Neural cell (in vitro differentiated cells): ENCODE measurements at places on chromosomes 5 and 9. TPM values are rescaled to one million over a fixed set of nuclear protein-coding genes. Genes with fewer than 3 reads are reported as not detected.

ACER2 gene
- polyA plus RNA-seq, result 3.0 and 7.1 TPM in 2 replicates

SMIM3 gene
- 3.7 and 5.2 TPM in 2 replicates for polyA plus RNA-seq

LCN1 gene
- polyA plus RNA-seq, result not detected in 2 replicates

DHX29 gene
- polyA plus RNA-seq, result 36.4 and 48.1 TPM in 2 replicates

C5orf34 gene
- 10.4 and 12.7 TPM in 2 replicates for polyA plus RNA-seq

SCGB3A2 gene
- not detected in 2 replicates for polyA plus RNA-seq

PCDHA8 gene
- polyA plus RNA-seq, result 0.66 and 1.4 TPM in 2 replicates

HK3 gene
- 0.62 and 7.8 TPM in 2 replicates for polyA plus RNA-seq

TRIM36 gene
- 105 and 122 TPM in 2 replicates for polyA plus RNA-seq

DNAJC25 gene
- polyA plus RNA-seq, result 16.8 and 20.0 TPM in 2 replicates

ZDHHC11B gene
- 9.9 and 12.1 TPM in 2 replicates for polyA plus RNA-seq

F12 gene
- 1.4 and 7.8 TPM in 2 replicates for polyA plus RNA-seq

CATSPER3 gene
- 0.17 and 0.80 TPM in 2 replicates for polyA plus RNA-seq

CDC20B gene
- 0.28 TPM in 1 of 2 replicates, not detected in the other for polyA plus RNA-seq

DNM1 gene
- polyA plus RNA-seq, result 104 and 180 TPM in 2 replicates

IL13 gene
- polyA plus RNA-seq, result 0.25 TPM in 1 of 2 replicates, not detected in the other

TPPP gene
- polyA plus RNA-seq, result 9.9 and 14.3 TPM in 2 replicates

PCDHA11 gene
- polyA plus RNA-seq, result 5.3 and 7.3 TPM in 2 replicates

OLFML2A gene
- 0.15 and 0.48 TPM in 2 replicates for polyA plus RNA-seq

DTWD2 gene
- polyA plus RNA-seq, result 3.3 and 6.6 TPM in 2 replicates

PCDHGB2 gene
- polyA plus RNA-seq, result 0.30 and 0.43 TPM in 2 replicates

C5orf63 gene
- polyA plus RNA-seq, result not detected in 2 replicates
